ENCODE measurements at places on chromosomes 12 and 14. TPM values are rescaled to one million over a fixed set of nuclear protein-coding genes. Genes with fewer than 3 reads are reported as not detected.

Gene B4GALNT1
- 0.27 TPM for total RNA-seq

Gene CELA1
- total RNA-seq = not detected

Gene IFI27L2
- total RNA-seq = 35.5 TPM

Gene SALL2
- 1.9 TPM for total RNA-seq

Gene PPP1R3E
- total RNA-seq = 3.7 TPM

Gene HEBP1
- 23.0 TPM for total RNA-seq

Gene RBM23
- 99.1 TPM for total RNA-seq

Gene DCAF5
- total RNA-seq = 29.0 TPM

Gene FSCB
- total RNA-seq = not detected

Gene OR4E2
- total RNA-seq = not detected

Gene APOF
- not detected for total RNA-seq

Gene GPR135
- 7.6 TPM for total RNA-seq

Gene ASPG
- total RNA-seq = not detected

Gene SP7
- not detected for total RNA-seq

Gene IFNG
- total RNA-seq = not detected

Gene TBK1
- total RNA-seq = 56.9 TPM

Gene ADCY4
- 34.2 TPM for total RNA-seq

Gene NUMB
- total RNA-seq = 105 TPM

Gene AQP2
- not detected for total RNA-seq

Gene SMCO2
- 0.50 TPM for total RNA-seq

Gene SPTLC2
- 76.1 TPM for total RNA-seq

Gene NPFF
- total RNA-seq = not detected

Gene ENDOU
- not detected for total RNA-seq

Gene ACSM4
- not detected for total RNA-seq

Gene TAS2R14
- 6.8 TPM for total RNA-seq

Gene RAD9B
- 0.36 TPM for total RNA-seq

Gene VWF
- 1,119 TPM for total RNA-seq

Gene PLEKHG7
- not detected for total RNA-seq

Gene KERA
- not detected for total RNA-seq
